ENCODE measurements at places on chromosomes 6 and 20.

DNA sequence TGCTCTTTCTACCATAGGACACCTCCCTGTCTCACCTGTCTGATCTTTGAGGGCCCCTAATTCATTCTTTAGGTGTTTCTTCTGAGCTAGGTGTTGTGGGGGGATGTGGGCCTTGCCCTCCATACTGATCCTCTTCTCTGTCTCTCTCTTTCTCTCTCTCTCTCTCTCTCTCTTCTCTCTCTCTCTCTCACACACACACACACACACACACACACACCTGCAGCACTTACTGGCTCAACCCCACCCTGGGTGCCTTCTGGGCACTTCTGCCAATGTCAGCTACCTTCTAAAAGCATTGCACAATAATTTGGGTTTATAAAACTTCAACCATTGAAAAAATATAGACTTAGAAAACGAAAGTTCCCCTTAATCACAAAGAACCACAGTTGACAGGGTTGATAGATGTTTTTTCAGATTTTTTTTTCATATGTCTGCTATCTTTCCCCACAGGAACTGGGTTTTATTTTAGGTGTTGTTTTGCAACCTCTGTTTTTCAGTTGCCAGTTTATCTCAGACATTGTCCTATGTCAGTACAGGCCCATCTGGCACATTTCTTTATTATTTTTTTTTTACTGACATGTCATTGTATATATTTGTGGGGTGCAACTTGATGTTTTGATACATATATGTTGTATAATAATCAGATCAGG lies 28.1 kb downstream of the PKIG start:
- DNase-seq: no peak

DNA sequence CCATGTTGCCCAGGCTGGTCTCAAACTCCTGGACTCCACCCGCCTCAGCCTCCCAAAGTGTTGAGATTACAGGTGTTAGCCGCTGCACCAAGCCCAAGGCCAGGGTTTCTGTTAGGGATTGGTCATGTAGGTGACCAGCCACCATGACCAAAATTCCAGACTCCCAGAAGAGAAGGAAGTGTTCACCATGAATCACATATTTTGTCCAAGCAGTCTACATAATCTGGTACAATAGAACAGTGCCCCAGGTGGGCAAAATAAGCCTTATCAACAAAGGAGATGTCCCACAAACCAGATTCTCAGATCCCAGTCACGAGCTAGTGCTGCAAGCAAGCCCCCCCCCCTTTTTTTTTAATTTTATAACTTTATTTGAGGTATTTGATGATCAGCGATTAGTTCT lies 20.0 kb downstream of the ZNF341 start:
- DNase-seq: no peak

DNA sequence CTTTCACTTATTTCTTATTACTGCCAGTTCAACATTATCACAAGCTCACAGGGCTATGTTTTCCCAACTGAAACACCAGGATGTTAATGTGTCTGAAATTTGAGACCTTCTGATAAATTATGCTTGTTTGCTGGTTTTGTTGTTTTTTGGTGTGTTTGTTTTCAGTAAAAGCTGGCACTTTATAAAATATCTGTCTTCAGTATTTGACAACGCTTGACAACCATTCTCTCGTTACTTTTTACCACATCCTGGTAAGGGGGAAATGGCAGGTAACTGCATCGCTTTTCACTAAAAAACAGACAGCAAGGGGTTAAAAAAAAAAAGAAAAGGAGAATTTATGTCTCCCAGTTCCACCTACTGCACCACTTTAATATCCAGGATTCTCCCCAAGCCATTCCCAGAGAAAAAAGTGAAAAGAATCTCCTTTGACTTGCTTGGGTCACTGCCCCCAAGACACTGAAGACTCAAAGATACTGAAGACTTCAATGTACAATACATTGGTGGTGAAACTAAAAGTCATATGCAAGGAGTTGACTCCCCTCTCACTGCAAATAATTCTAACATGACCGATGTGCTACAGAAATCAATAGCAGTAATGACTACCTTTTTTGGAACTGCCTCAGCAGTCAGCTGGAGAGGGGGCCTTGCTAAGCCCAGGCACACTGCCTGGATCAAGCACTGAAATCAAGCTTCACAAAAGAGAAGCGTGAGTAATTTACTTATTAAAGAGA lies 88.9 kb downstream of the HIVEP2 start:
- DNase-seq: no peak

GRCh38 chr6:29734046-29735018 lies 11.1 kb downstream of the HLA-F start:
- DNase-seq: no peak

DNA sequence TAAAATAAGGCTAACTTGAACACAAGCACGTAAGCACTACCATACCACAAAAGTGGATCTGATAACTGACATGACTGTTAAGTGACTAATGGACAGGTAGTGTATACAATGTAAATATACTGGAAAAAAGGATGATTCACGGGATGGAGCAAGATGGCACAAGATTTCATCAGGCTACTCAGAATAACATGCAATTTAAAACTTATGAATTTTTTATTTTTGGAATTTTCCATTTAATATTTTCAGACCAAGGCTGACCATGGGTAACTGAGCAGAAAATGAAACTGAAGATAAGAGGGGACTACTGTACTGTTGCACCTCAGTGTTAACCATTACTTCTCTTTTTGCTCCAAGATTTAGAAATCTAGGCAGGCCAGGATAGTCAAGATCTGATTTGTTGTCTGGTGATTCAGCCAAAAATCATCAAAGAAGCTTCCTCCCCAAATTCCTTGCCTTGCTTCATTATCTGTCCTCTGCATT lies 45.4 kb downstream of the TPBG start:
- DNase-seq: no peak

DNA sequence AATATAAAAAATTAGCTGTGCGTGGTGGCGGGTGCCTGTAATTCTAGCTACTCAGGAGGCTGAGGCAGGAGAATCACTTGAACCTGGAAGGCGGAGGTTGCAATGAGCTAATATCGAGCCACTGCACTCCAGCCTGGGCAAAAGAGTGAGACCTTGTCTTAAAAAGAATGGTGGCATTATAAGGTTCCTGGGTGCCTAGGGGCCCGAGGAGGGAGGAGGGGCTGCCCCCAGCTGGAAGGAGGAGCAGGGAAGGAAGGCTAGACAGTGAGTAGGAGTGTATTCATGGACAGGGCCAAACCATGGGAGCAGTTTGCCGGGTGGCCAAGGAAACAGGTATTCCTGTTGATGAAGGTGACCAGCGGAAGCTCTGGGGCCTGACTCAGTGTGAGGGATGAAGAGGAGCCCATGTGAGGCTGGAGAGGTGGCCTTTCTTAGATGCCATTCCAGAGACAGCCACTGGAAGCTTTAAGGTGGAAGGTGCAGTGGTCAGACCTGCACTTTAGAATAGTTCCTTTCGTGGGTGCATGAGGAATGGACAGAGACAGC lies 24.2 kb downstream of the MANBAL start:
- no peak for DNase-seq

DNA sequence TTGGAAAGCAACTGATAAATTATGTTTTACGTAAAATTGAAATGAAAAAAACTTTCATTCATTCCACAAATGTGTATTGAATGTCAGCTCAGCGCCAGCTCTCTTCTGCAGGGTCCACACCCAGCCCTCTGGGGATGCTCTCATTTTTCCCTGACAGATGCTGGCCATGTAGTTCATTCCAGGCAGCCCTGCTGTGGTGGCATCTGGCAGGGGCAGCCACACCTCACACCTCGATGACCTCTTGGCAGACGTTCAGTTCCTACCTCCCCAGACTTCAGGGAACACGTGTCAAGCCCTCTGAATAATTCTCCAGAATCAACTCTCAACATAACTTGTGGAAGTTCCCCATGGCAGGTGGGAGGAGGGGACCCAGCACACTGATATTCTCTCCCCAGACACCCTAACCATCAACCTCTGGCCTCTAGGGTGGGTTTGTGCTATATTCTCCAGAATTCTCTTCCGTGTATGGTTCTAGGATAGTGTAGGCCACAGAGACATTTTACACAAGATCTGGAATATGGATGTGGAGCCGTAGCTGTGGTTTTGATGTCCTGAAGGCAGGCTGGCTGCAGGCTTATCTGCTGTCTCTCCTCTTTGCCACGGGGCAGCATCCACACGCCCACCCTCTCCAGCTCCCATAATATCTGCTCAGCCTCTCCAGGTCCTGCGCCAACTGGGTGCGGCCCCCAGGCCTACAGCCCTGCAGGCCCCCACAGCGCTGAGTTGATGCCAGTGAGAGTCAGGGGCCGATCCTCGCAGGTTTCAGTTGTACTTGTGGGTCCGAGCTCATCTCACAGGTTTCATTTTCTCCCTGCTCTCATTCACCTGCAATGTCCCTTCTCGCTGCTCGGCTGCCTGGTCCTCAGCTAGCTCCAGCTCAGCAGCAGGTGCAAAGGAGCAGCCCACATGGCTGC lies 175.8 kb upstream of the ARID1B start:
- DNase-seq: no peak

- no peak for DNase-seq
These were observed at the start of gene SLC26A8 for GRCh38 chr6:36023996-36024795. SLC26A8 (minus strand) TSS chr6:36024641; CDS start chr6:36019707, 4,934 bp downstream.

GRCh38 chr6:78850621-78851020 lies 16.7 kb upstream of the IRAK1BP1 start:
- no peak for DNase-seq

- no peak for DNase-seq
These were observed 65.4 kb downstream of the GPR6 start for GRCh38 chr6:110043366-110043994.

DNA sequence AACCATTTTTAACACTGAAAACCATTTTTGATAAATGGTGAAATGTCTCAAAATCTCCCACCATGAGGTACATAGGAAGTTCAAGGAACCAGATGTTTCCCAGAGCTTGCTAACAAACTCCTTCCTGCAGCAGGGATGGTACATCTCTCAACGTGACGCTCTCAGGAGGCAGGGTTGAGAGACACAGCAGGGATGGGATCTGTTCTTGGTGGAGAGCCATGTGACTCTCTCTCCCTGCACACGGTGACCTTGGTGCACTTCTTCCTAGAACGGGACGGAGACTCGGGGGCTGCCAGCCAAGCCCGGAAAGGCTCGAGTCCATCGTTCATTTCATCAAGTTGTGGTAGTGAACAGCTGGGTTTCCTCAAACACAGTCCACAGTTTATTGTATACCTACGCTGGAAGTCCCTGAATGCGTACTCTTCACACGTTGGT lies 94.2 kb downstream of the FAM50B start:
- no peak for DNase-seq

DNA sequence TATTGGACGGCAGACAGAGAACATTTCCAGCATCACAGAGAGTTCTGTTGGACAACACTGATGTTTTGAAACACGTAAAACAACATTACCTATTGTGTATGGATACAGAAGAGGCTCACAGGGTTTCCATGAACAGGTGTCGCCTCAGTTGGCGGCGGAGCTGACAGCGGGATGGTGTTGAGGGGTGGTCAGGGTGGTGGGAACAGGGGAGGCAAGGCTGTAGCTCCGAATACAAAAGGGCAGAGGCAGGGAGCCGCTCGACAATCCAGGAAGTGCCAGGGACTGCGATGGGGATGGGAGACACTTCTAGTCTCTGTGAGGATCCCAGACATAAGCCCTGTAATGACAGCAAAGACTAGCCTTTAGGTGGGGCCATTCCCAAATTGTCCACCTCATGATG lies 14.5 kb upstream of the PI16 start:
- no peak for DNase-seq

GRCh38 chr20:36538026-36538722 lies 3.1 kb upstream of the MYL9 start:
- DNase-seq: no peak

DNA sequence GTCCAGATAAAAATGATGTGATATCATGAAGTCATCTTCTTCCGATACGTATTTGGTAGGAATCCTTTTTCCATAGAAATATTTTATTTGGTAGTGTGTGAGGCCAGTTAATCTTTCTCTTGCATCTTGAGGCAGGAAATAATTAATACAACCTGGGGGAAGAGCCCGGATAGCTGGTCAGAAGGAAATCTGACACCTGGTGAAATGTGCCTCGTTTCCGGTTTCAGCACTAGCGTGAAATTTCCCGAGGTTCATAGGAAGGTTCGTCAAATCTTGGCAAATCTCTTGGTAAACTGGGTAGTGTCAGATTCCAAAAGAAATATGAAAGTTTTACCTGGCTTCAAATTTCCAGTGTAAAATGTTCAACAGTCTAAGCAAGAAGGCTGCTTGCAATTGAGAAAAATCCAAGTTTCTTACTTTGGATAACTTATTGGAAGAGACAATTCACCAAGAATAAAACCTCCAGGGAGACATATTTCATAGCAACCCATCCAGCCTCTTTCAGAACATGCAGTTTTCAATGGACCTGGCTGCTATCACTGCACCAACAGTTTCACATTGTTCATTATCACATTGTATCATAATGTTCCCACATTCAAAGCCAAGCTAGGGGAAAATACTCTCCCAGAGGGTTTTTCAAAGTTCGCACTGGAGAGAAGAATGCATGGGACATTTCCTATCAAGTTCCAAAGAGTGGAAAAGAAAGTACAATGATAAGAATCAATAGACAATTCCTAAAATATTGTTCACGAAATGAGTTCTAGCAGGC lies 454.5 kb upstream of the CITED2 start:
- no peak for DNase-seq

DNA sequence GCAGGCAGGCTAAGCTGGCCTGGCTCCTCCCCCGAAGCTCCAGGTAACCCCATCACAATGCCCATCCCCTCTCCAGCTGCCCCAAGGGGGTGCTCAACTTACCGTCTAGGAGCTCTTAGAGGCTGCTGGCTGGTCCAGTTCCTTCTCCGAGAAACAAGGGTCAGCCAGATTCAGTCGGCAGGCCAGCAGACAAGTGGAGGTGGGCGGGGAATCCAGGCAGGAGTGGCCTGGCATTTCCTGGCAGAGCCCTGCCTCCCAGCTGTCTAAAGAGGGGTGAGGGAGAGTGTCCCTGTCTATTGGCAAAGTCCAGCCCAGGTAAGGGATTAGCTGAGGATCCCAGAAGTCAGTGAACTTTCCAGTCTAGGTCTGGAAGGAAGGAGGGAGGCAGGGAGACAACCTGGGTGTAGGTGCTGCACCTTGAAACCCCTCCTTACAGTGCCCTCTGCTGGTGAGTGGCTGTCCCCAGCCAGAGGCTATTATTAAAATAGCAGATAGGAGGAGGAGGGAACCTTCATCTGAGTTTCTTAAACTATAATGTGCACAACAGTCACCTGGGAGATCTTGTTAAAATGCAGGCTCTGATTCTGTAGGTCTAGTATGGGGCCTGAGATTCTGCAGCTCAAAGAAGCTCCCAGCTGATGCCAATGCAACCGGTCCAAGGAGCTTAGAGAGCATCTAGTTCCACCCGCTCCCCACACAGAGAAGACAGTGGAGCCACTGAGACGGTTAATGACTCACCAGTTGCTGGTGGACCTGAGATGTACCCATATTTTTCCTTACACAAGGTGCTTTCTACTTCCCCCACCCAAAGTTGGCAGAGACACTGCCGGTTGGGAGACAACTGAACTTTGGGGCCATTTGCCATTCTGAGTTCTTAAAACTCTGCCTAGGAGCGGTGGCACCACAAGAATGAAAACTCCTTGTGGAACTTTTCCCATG lies at the start of gene UNC5CL:
Gene UNC5CL (minus strand): TSS at position 162 of the 939 bp plus-strand sequence. CDS start 4,147 bp downstream, outside the sequence.
- DNase-seq: no peak

Measured in right renal cortex interstitium (tissue), 3 donors.